ENCODE measurements at places on chromosomes 7 and 10.
A peak's percentile ranks its signal among the peaks of the same experiment; 100 is the strongest.

DNA sequence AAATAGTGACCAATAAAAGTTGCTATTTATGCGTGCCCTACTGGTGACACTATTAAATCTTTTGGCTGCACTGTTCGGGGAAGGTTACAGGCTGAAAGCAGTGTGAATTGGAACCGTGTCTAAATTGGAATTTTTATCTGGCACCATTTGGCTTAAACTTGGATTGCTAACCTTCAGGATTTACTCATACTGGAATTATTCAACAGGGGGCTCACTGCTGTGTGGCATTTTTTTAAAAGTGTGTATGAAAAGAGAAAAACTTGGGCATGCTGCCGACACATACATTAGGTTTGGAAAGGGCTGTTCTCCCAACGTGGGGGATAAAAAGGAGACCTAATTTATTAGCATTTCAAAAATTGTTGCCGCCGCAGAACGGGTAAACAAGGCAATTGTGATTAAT lies 537.9 kb upstream of the MGMT start:
- DNase-seq, result no peak

GRCh38 chr10:33154590-33154989 lies 179.9 kb downstream of the NRP1 start:
- no peak for DNase-seq

DNA sequence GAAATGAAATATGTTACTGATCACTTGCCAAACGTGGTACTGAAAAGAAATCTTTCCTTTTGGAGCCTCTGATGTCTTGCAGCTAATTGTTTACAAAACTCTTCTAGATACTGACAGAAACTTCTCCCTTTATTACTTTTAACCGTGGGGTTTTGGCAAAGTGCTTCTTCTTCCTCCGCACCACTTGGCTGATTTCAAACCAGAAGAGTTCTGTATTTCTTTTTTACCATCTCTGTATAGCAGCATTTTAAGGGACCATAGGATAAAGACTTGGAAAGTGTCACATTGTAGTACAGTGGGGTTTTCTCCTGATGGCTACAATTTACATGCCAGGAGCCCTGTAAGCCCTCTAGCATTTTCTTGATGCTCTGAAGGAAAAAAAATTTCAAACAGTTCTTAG lies 21.9 kb upstream of the CREB5 start:
- no peak for DNase-seq

DNA sequence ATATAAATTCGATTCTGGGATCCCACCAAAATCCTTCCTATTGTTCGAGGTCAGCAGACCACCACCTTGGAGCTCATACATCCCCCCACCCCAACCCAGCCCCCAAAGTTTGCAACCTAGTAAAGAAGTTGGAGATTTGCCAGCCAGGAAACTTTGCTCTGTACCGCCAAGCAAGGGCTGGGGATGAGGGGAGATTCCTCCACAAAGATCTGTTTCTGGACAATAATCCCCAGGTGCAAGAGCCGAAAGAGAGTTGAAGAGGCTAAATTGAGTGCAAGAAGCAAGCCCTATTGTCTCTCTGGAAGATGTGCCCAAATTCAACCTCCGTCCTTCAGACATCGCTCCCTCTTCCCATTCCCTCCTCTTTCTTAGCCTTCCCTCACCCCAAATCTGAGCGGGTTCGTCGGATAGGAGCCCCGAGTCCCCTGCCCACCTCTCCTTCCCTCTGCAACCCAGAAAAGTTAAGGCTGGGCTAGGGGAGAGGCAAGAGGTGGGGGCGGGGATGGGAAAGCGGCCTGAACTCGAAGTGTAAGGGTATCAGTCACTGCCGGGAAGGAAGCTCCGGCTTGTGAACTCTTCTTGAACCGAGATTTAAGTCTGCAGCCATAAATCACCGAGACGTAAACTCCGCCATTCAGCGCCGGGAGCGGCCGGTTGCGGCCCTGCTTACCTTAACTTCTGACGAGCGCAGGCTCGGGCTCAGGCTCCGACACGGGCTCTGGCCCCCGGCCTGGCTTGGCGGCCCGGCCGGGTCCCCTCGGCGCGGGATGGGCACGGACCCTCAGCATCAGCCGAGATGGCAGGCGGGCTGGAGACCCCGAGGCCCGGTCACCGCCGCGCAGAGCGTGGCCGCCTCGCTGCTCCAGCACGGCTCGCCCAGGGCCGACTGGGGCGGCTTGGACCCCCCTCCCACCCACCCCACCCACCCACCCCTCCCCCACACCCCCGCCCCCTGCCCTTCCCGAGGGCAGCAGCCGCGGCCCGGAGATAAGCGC lies 10.8 kb upstream of the HOXA2 start:
- DNase-seq, result no peak

GRCh38 chr7:102464577-102465280 lies at the start of the genes ALKBH4 and LRWD1:
ALKBH4 (minus strand) TSS chr7:102464863; CDS start chr7:102464836, 27 bp downstream.
LRWD1 (plus strand) TSS chr7:102464984; CDS start chr7:102465081, 97 bp downstream.
- DNase-seq, result peak; percentile 98

GRCh38 chr7:148503900-148504487 lies 86.6 kb upstream of the C7orf33 start:
- no peak for DNase-seq

DNA sequence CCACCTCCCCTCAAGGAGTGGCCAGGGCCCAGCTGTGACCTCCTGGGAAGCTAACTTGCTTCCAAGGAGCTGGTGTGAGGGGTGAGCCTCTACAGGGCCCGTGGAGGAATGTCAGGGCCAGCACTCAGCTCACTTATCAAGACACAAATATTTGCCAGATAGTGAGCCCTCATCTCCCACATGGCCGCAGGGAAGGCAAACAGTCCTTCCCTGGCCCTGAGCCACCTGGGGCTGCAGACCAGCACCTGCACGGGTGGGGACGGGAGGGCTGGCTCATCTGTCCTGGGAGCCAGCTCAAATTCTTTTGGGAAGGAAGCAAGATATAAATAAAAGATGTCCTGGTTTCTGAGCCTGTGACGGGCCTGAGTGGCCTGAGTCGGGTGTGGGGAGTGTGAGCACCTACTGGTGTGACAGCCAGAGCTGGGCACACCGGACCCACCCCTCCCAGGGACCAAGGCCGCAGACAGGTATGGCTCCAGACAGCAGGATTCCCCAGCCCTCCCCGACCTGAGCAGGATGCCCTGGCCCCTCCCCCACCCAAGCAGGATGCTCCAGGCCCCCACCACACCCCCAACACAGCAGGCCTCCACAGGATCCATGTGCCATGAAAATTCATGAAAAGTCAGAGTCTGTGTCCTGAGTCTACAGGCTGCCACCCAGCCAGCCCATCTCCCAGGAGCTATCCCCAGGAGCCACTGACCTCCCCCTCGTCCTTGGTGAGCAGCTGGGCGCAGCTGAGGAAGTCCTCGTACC lies 148.0 kb downstream of the MAPK8 start:
- no peak for DNase-seq

DNA sequence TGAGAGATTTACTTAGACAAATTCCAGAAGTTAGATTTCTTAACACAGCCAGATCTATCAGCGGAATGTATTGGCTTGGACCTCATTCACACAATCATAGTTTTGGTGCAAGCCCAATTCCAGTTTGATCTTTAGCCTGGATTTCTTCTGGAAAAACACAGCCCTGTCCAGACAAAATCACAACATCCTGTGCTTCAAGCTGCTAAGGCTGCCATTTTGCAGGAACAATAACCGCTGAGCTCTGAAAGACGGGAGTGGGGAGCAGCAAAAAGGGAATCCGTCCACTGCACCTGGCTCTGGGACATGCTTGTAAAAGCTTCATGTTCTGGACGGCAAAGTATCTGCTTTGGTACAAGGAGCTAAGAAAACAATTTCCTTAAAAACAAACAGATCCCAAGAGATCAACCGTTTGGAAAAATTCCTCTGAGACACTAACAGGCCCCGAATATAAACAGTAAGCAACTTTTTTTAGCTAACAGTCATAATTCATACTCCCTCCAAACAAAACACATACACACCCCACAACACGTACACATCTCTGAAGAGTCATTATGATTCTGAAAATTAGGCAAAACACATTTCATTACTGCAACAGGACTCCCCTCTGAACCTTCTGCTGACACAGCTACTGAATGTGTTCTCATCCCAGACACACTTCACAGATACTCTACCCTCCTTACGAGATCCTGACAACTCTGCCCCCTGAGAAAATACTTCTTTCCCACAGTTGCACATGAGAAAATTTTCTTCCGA lies 32.4 kb downstream of the ITIH5 start:
- no peak for DNase-seq

DNA sequence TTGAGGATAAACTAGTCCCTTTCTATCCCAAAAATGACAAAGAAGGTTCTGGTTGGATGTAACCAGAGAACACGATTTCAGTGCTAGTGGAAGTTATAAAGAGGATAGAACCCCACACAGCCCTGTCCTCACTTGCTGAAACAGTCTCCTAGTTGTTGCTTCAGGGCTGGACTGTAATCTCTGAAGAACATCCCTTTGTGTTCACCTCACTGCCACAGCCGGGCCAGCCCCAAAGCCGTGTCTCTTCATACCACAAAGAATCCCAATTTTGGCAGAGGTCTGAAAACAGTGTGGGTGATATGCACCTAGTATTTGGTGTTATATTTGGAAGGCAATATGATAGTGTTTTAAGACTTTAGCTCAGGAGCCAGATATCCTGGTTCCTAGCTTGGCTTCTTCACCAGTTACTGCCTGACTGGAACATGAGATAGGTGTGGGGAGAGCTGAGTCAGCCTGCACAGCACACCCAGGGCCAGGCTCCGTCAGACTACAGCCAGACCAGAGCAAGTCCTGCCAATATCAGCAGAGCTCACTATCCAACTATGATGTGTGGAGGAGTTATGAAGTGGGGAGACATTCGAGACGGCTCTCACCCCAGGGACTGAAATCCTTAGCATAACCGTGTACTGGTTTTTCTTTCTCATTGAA lies 21.2 kb downstream of the CYP3A4 start:
- DNase-seq, result no peak

DNA sequence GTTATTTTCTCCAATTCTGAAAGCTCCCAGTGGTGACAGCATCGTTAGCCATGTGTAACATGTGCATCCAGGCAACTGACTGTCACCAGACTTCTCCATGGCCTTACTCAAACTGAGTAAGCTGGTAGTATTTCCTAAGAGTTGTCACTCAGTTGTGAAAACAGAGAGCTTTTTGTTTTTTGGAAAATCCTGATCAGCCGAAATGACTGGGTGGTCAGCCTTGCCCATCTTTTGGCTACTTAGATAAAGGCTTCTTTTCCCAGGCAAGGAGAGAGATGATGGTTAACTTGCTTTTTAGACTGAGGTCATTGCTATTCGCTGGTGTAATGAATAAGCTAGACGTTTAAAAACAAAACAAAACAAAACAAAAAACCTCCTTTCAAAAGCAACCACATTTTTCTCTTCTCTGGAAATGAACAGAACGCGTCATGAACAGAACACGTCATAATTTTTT lies 159.5 kb upstream of the KLF14 start:
- DNase-seq, result no peak

DNA sequence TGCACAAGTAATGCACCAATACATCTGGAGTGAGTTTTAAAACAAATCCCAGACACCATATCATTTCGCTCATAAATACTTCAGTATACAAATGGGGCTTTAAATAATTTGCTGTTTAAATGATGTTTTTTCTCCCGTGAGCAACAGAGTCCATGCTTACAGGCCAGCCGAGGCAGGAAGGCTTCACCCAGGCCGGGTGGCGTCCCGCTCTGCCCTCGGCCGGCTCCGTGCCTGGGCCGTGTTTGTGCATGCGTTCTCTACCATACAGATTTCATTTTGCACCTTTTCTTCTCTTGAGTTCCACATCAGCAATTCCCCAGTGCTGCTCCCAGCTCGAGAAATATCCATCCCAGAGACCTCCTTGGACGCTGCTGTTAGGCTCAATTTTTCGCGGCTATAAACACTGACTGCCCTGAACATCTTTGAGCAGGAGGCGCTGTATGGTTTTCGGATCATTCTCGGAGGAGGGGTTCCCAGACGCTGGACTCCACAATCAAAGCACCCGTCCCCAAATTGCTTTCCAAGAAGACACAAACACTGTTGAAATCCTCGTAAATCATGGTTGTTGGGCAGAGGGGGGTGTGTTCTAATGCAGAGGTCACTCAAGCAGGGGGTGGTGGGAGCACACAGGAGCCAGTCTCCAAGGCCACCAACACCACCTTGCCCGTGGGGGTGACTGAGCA lies 91.6 kb downstream of the MICALL2 start:
- no peak for DNase-seq

DNA sequence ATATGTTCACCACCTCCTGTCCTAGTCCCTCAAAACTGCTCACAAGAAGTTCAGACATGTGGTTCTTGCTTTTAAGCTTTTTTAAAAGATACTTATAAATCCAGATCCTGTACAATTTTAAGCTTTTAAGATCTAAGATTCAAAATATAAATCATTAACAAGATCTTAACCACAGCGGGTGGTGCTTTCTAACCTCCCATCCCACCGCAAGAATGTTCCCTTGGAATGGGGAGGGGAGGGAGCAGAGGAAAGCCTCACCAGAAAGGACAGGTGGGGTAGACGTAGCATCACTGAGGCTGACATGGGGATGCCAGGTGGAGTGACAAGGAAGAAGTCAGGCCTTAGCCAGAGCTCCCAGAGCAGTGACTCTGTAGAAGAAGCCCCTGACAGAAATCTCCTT lies 133.5 kb downstream of the C1GALT1 start:
- no peak for DNase-seq

DNA sequence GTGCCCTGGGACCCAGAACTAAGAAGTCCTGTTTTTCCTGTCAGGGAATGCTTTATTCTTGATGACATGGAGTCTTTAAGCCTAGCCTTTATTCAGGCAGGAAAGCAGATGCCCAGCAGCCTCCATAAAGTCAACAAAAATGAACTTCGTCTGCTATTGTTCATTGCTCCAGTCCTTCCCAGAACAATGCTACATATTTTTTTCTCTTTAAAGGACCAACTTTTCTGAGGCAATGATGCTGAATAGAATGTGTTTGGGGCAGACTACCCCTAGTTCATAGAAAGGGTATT lies 47.6 kb upstream of the PDCD4 start:
- DNase-seq, result no peak

DNA sequence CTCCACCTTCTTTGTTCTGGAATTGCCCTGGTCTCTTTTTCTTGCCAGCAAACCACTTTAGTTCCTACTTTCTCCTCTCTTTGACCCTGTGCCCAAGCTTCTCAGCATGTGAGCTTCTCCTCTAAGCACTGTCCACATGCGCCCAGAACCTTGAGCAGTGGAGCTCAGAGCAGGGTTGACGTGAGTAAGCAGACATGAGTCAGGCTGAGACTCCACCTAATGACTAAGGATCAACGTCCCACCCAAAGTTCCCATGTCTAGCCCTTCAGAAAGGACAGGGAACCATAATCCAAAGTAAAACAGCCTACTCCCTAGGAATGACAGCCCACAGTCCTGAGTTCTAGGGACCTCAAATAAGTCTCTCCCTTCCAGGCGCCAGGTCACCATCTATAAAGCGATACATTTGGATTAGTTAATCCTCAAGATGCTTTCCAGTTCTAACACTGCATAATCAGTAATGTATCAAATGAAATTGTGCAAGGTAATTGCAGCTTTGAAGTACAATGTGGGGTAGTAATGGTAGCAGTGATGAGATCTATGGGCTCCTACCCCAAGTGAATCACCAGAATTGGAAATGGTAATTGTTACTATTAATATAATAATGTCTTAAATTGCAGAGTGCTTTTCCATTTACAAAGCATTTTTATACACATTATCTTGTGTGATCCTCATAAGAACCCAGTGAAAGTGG lies 44.5 kb downstream of the KCNMA1 start:
- no peak for DNase-seq

- DNase-seq, result no peak
Observed at GRCh38 chr10:19929506-19930140, 113.4 kb downstream of the PLXDC2 start.

GRCh38 chr10:7666253-7667023 lies at the start of gene ITIH5:
ITIH5 (minus strand) TSS chr10:7666966; CDS start chr10:7666892, 74 bp downstream.
- DNase-seq, result peak; percentile 7
